ENCODE measurements at places on chromosomes 1 and 21.

- no peak for DNase-seq
Observed at GRCh38 chr1:206464456-206464964, 5.8 kb upstream of the IKBKE start.

DNA sequence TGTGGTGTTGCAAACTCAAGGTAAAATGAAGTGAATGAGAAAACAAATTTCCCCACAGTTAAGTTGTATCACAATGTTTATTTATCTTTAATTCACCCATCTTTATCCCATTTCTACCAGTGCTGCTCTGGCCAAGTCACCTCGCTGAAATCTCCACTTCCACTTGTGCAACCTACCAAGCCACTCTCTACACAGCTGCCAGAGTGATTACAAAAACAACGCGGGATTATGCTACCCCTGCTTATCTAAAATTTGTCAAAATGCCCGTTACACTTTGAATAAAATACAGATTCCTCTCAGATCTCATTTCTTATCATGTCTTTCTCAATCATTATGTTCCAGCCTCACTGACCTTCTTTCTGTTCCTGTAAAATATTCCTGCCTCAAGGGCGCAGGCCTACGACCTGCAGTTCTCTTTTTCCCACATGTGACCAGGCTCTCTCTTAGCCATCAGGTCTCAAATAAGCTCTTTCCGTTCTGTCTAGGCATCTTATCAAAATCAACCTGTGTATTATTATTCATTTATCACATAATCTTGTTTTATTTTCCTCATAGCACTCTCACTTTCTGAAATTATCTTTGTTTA is 95.6 kb downstream of the NTMT2 start:
- no peak for DNase-seq

GRCh38 chr1:13682444-13682843 is 17.5 kb upstream of the PRDM2 start:
- no peak for DNase-seq

DNA sequence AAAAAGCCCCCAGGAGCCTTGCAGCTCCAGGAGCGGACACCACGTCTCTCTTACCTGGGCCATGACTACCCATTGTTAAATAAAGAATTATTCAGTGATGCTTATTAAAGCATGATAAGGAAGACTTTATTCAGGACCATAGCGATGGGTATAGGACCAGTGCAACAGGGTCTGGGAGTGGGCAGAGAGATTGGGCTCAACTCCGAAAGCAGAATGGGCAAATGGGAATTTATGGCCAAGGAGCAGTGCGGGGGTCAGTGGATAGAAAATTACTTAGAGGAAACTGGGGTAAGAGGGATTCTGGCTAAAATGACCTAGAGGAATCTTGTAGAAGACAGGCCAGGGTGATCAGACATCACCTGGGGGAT is 580 bp upstream of the ATP5PO start:
- no peak for DNase-seq

- DNase-seq, result no peak
Observed at GRCh38 chr21:46429754-46430681, 28.7 kb upstream of the DIP2A start.

- DNase-seq, result no peak
Observed at GRCh38 chr21:36697060-36697850, 1.7 kb upstream of the SIM2 start.

GRCh38 chr1:240800291-240800690 is 188.3 kb upstream of the GREM2 start:
- no peak for DNase-seq

Measured in stimulated activated CD8-positive, alpha-beta memory T cell treated with anti-CD3 and anti-CD28 coated beads, Interleukin-4, amount 100 ng/mL, for 4 hours (primary cell).